ENCODE measurements at places on chromosomes 11 and 22.

GRCh38 chr22:49746065-49746464, 81.6 kb downstream of the BRD1 start:
- DNase-seq: no peak

- no peak for DNase-seq
Observed at GRCh38 chr11:132099692-132100091, 729.3 kb downstream of the NTM start.

DNA sequence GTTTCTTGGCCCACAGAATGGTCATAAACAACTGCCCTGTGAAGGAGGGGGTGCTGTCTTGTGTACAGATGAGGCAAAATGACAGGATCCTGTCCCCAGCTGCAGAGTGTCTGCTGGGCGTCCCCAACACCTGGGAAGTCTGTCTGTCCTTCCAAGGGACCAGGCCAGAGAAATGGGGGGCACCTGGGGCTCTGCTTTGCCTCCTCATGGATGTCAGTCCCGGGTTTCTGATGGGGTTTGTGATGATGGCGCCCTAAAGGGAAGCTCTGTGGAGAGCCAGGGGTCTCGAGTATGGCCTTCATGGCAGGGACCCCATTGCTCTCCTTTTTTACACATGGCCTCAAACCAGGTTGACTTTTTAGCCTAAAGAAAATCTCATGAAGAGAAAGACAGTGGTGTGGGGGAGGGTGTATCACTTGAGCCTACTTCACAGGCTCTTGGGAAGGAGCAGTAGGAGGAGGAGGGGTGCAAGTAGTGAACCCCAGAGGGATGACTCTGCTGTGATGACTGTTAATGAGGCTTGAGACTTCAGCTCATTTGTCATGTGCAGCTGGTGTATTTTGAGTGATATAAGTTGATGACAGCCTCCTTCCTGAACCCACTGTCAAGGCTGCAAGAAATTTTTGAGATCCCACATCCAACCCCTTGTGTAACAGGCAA, 40.6 kb upstream of the TUB start:
- no peak for DNase-seq

GRCh38 chr11:111785886-111786412, 19.8 kb upstream of the PPP2R1B start:
- DNase-seq: no peak

DNA sequence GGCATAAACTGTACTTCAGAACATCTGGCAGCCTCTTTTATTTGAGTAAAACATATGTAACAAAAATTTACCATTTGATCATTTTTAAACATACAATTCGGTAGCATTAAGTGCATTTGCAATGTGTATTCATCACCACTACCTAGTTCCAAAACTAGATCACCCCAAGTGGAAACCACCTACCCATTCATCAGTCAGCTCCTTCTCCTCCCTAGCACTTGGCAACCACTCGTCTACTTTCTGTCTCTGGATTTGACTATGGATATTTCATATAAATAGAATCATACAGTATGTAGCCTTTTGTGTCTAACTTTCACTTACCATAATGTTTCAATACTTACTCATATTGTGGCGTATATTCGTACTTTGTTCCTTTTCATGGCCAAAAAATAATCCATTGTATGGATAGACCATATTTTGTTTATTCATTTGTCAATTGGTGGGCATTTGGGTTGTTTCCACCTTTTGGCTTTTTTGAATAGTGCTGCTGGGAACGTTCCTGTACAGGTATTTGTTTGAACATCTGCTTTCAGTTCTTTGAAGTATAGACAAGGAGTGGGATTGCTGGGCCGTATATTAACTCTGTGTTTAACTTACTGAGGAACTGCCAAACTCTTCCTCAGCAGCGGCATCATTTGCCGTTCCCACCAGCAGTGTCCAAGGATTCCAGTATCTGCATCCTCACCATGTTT, 27.2 kb upstream of the ADORA2A start:
- DNase-seq: no peak

GRCh38 chr22:20223421-20224255, 44.5 kb downstream of the RTN4R start:
- DNase-seq: no peak

DNA sequence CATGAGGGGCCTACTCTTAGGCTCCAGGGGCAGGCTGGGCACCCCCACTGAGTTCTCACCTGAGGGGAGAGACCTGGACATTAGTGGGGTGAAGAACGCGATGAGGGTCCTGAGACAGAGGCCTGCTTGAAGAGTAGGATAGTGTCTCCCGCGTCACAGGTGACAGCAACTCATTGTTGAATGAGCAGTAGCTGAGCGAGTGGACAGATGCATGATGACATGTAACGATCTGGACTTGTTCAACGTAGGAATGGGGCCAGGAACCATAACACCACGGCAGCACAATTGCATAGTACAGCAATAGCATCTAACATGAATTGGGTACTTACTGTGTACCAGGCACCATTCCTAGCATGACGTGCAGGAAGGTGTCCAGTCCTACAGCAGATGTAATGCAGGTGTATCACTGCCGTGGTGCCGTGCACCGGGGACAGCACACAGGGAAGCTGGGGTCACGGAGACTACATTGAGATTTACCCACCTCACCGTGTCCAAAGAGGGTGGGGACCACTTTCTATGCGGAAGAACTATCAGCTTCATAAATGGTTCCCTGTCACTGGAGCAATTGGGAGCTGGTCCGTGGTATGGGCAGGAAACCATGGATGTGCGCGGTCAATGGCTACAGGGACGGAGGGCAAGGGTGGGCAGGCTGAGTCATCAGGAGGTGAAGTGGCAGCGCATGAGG, 1019.1 kb downstream of the TBC1D22A start:
- DNase-seq: no peak

GRCh38 chr11:1879941-1880720, 11.6 kb downstream of the PRR33 start:
- DNase-seq: no peak

GRCh38 chr11:3096909-3097530, 39.8 kb upstream of the CARS1 start:
- no peak for DNase-seq

DNA sequence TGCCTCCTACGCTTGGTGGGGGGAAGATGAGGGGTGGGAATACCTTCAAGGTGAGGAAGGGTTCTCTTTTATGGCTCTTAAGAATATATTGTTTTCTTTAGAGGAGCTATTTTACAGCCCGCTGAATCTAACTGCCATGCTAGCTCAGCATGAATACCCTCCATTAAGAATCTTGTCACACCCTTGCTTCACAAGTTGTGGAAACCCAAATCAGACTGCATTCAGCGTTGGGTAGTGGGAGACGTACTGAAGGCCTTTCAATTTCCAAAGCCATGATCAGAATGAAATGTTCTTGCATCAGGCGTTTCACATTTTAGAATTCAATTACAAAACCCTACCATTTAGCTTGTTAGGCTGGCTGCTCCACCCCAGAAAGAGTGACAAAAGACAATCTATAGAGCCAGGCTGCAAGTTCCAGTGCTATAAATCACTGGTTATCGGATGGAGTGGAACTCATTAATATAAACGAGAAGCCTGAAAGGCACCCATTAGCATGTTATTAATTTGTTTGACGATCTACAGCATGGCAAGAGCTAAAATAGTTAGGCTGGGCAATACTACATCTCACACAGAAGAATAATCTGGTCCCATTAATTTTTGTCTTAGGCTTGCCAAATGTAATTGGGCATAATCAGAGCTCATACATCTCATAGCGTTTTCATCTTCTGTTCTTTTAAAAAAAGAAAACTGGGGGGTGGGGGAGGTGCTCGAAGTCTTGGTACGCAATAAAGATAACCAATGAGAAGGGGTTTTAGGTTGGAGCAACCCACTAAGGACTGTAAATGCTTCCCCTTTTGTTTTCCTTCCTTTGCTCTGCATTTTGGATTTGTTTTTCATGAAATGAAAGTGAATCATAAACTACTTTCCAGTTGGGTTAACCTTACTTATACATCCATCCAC, 57.5 kb downstream of the ABTB2 start:
- DNase-seq: no peak

DNA sequence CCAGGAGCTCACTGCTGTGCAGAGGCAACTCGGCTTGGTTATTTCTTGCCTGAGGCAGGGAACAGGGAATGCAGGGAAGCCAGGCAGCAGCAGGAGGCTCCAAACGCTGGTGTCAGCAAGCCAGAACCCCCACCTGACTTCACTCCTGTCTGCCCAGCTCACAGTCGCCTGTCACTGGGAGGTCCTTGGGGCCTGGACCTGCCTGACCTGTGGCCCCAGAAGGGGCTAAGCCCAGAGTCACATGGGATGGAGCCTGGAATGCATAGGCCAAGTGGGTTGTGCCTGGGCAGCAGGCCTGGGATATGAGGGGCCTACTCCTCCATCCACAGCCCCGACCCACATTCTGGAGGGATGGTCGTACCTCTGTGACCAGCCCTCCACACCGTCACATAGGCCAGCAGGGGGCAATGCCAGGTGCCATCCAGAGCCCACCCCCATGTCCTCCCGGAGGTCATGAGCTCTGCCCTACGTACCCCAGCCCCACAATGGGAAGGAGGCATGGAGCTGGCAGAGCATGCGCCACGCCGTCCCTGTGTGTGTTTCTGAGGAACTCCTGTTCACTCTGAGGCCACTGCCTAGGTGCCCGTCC, 5.2 kb downstream of the RASSF7 start:
- DNase-seq: no peak

DNA sequence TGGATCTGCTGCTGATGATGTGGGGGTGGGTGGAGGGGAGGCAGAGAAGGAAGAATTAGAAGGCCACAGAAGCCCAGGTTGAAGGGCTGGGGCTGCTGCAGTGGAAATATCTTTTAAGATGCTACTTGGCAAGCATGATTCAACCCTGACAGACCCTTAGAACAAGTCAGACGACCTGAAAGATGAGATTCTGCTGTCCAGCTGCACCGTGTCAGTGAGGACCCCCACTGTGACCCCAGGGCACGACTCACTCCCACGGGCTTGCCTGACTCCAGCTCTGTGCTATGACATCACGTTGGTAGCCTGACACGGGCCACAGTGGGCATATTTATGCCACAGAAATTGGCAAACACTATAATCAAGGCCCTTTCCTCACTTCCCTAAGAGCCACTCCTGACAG, 36.0 kb downstream of the LRFN4 start:
- no peak for DNase-seq

DNA sequence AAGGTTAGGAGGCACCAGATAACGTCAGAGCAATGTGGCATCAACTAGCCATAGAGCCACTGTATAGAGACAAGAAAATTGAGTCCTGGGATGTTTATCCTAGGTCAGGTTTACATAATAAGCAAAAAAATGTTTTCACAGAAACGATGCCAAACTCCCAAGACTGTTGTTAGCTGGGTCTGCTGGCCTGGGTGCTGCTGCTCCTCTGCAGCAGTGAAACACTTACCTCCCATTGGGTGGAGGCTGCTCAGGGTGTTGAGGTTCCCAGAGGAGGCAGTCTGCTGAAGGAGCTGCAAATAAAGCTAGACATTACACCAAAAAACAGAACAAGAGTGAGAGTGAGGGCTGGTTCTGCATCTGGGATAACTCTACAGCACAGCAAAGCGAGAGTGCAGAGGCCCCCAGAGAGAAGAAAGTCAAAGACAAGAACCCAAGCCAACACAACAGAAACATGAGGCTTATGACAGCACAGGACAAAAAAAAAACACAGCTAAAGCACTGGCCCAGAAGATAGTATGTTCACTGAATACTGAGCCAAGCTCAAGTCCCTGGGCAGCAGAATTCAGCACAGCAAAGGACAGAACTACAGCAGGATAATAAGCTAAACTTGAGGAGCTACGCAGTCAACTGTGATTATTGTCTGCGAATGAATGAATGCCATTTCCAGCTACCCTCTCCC, 29.9 kb upstream of the RAPSN start:
- DNase-seq: no peak

GRCh38 chr22:42509548-42509947, 10.0 kb downstream of the RRP7A start:
- no peak for DNase-seq

- no peak for DNase-seq
Observed at GRCh38 chr11:90997241-90997640, 774.4 kb upstream of the CHORDC1 start.

GRCh38 chr22:45224988-45225731, 15.5 kb downstream of the KIAA0930 start:
- DNase-seq: no peak

DNA sequence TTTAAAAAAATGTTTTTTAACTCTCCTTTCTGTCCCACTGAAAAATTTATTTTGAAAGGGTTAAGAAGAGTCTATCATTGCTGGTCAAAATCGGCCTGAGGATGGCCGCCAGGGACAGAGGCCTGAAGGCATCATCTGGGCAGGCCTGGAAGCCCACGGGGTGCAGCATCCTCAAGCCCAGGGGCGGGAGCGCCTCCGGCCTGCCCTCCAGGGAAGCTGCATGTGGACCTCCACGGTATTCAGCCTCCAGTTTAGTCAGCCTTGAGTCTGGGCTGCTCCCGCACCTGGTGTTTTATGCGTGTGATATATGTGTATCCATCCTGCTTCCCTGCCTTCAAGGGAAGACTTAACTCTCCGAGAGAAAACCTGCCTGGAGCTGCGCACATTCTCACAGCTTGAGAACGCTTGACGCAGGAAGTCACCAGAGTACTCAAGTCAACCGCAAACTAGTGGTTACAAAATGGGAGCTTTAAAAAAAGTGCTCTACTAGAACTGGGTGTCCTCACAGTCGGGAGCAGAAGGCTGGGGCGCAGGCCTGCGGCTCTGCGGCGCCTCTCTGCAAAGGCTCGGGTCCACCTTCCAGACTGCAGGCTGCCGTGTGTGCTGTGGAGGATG, 13.6 kb upstream of the BID start:
- no peak for DNase-seq
